A549 treated with DMSO at 1 μM for 4 hours (cell line): ENCODE measurements at places on chromosomes 3 and 15. TPM values are rescaled to one million over a fixed set of nuclear protein-coding genes. Genes with fewer than 3 reads are reported as not detected.

The ITGA11 gene
- total RNA-seq, result 2.9 to 8.7 TPM (median 6.3 TPM) in 5 replicates

The SLC28A1 gene
- total RNA-seq, result 0.08 TPM in 1 of 5 replicates, not detected in the others

The FBXO40 gene
- total RNA-seq, result not detected in 5 replicates

The TNNC1 gene
- 1.2 to 2.0 TPM (median 1.4 TPM) in 5 replicates for total RNA-seq

The CCDC54 gene
- total RNA-seq, result not detected in 5 replicates

The ATP13A5 gene
- total RNA-seq, result not detected in 5 replicates

The ACTL6A gene
- 54.2 to 69.7 TPM (median 58.3 TPM) in 5 replicates for total RNA-seq

The TBCCD1 gene
- total RNA-seq, result 6.6 to 7.8 TPM (median 7.3 TPM) in 5 replicates

The XIRP1 gene
- total RNA-seq, result 0.02 to 0.07 TPM (median 0.05 TPM) in 5 replicates

The ARPC4 gene
- total RNA-seq, result 148 to 226 TPM (median 154 TPM) in 5 replicates

The LRRC49 gene
- 3.6 to 5.4 TPM (median 4.8 TPM) in 5 replicates for total RNA-seq

The SOX14 gene
- not detected in 5 replicates for total RNA-seq

The PIK3CA gene
- 5.8 to 8.1 TPM (median 6.6 TPM) in 5 replicates for total RNA-seq

The COL8A1 gene
- total RNA-seq, result not detected in 5 replicates

The HESX1 gene
- total RNA-seq, result 0.09 to 0.27 TPM (median 0.25 TPM) in 5 replicates

The VEPH1 gene
- 0.07 to 0.14 TPM (median 0.07 TPM) in 3 of 5 replicates, not detected in the others for total RNA-seq

The KIF15 gene
- 8.6 to 10.2 TPM (median 9.1 TPM) in 5 replicates for total RNA-seq

The FOXB1 gene
- not detected in 5 replicates for total RNA-seq

The ACSBG1 gene
- total RNA-seq, result 0.20 to 0.48 TPM (median 0.38 TPM) in 5 replicates

The COX5A gene
- total RNA-seq, result 438 to 570 TPM (median 551 TPM) in 5 replicates

The POLG gene
- 45.6 to 54.7 TPM (median 53.7 TPM) in 5 replicates for total RNA-seq

The CLRN1 gene
- total RNA-seq, result not detected in 5 replicates

The DLG1 gene
- 13.8 to 20.5 TPM (median 18.4 TPM) in 5 replicates for total RNA-seq

The DNAH12 gene
- total RNA-seq, result 0.07 to 0.12 TPM (median 0.09 TPM) in 4 of 5 replicates, not detected in the other

The CYP11A1 gene
- total RNA-seq, result not detected in 5 replicates

The GHSR gene
- not detected in 5 replicates for total RNA-seq

The GOLGA8M gene
- not detected in 5 replicates for total RNA-seq
